Activated CD8-positive, alpha-beta memory T cell treated with anti-CD3 and anti-CD28 coated beads, Interleukin-2, amount 50 U/mL, for 4 hours (primary cell): ENCODE measurements at places on chromosomes 5 and 9.

GRCh38 chr5:111229871-111230810 lies 6.0 kb downstream of the CAMK4 start:
- no peak for DNase-seq

- no peak for DNase-seq
Observed at GRCh38 chr9:116499434-116499833, 187.7 kb upstream of the TRIM32 start.

- no peak for DNase-seq
Observed at GRCh38 chr9:109737295-109737694, 42.7 kb upstream of the PALM2AKAP2 start.

DNA sequence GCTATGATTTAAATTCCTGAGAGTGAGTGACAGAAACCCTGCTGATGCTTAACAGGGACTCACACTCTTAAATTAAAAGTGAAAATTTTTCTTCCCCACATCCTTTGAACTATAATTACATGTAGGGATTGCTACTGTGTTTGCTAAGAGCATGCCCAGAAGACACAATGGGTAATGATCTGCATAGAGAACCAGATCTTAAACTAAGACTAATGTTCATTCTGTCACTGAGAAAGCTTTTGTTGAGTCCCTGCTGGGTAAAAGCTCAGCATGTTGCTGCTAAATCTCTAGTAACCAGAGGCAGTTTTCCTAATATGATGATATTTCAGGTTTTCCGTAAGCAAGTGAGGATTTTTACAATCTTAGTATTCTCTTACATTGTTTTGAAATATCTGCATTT lies 424.8 kb upstream of the SMC2 start:
- no peak for DNase-seq

- DNase-seq, result no peak
Observed at GRCh38 chr9:131927091-131927490, 152.6 kb downstream of the MED27 start.
